ENCODE measurements at places on chromosomes 12 and 14. TPM values are rescaled to one million over a fixed set of nuclear protein-coding genes. Genes with fewer than 3 reads are reported as not detected.

The LRFN5 gene
- 2.3 TPM for total RNA-seq

The LTB4R2 gene
- total RNA-seq = 5.5 TPM

The LAG3 gene
- total RNA-seq = not detected

The M6PR gene
- 110 TPM for total RNA-seq

The PIP4K2C gene
- 13.2 TPM for total RNA-seq

The DLST gene
- 91.8 TPM for total RNA-seq

The CPNE8 gene
- total RNA-seq = 44.7 TPM

The BHLHE41 gene
- 18.3 TPM for total RNA-seq

The SOS2 gene
- 43.3 TPM for total RNA-seq

The TAC3 gene
- total RNA-seq = not detected

The GPRC5D gene
- total RNA-seq = 1.8 TPM

Data from subcutaneous adipose tissue (tissue), 4 donors.